ENCODE measurements at places on chromosomes 4 and X. TPM values are rescaled to one million over a fixed set of nuclear protein-coding genes. Genes with fewer than 3 reads are reported as not detected.
A peak's percentile ranks its signal among the peaks of the same experiment; 100 is the strongest.

Gene PABPC1L2B
- not detected for total RNA-seq

Gene GALNTL6
- total RNA-seq: not detected

- no peak for DNase-seq
Measured at GRCh38 chr4:155208258-155209054, at the start of gene NPY2R. Gene NPY2R, plus strand, starts transcription at chr4:155208636. Its CDS starts 5,304 bp downstream, at chr4:155213940.

GRCh38 chr4:70183940-70184246 is 11.6 kb upstream of the ODAM start:
- no peak for DNase-seq

GRCh38 chrX:74242050-74242449 is 61.9 kb upstream of the ZCCHC13 start:
- peak; percentile 61 for DNase-seq

DNA sequence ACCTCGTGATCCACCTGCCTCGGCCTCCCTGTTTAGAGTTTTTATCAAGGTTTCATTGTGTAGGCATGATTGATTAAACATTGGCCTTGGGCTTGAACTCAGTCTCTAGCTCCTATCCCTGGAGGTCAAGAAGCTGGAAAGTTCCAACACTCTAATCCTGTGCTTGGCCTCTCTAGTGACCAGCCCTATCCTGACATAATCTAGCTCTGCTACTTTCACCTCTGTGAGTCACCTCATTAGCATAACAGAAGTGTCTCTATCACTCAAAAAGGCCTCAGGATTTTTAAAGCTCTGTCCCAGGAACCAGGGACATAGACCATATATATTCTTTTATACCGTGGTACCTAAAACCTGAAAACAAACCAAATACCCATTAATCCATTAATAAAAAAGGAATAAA is 377.5 kb downstream of the CENPC start:
- no peak for DNase-seq

GRCh38 chrX:40105835-40106675 is 8.3 kb upstream of the BCOR start:
- peak; percentile 65 for DNase-seq

- DNase-seq: no peak
Measured at GRCh38 chr4:53593765-53594164, 2.5 kb upstream of the LNX1 start.

Data from lung microvascular endothelial cell (primary cell).